ENCODE measurements at places on chromosomes 1 and 21.
A peak's percentile ranks its signal among the peaks of the same experiment; 100 is the strongest.

DNA sequence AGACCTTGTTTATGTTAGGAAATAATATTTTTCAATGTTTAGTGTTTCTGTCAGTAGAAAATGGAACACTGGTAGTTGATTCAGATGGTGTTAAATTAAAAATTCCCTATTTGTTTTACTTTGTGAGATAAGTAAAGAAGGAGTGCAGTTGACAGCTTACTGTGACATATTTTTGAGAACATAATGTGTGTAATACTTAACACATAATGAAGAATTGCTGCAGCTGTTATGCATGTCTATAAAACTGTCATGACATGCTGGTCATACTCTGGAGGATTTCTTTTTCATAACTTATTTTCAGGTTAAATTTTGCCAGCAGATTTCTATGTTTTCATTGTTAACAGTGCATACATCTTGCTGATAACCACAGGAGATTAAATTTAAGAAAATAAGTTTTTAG, 296.1 kb downstream of the CTH start:
- DNase-seq: no peak

DNA sequence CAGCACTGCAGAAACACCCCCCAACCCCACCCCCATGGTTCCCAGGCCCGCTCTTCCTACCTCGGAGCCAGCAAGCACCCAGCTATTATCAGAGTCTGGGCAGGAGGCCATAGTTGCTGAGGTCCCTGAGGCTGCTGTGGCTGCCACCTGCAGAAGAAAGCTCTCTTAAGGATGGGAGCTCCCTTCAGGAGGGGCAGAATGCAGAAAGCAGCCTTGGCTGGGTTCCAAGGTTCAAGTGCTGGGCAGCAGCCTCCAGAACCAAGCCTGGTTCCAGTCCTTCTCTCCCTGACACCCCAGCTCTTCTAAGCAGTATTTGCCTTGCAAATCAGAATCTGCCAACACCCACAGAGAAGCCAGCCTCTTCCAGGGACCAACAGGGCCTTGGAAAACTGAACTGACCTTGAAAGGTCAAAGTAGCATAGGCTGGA, 2.3 kb downstream of the PBXIP1 start:
- DNase-seq: no peak

GRCh38 chr1:39977202-39977601, 22.3 kb downstream of the MFSD2A start:
- DNase-seq: no peak

- DNase-seq: no peak
Measured at GRCh38 chr1:178571807-178572206, 58.9 kb downstream of the TEX35 start.

DNA sequence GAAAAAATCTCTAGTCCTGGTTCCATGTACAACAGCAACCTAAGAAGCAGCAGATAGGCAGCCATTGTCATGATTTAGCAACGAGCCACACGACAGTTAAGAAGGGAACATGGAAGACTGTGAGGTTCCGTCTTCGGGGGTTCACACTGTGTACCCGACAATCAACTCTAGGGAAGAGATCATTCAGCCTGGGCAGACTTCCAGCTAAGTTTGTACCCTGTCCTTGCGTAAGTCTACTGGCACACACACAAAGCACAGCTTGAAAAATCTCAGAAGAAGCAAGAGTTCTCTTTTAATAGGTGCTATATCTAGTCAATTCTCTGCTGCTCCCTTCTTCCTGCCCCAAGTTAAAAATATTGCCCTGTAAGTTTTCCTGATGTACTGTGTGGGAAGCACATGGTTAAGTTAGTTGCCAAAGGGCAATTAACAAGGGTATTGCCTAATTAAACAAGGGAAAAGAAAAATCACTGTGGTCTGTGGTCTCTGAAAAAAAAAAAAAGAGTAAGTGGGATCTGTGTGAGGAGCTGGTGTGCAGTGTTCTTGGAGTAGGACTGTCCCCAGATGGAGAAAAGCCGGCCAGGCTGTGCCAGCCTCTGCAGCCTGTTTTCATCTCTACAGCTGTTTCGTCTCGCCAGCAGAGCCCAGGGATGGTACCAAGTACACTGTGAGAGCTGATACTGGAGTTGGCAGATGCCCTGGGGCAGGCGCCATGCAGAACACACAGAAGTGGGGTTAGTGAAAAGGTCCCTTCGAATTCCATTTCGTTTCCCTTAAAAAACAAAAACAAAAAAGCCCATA, 6.4 kb upstream of the MYBPHL start:
- no peak for DNase-seq

DNA sequence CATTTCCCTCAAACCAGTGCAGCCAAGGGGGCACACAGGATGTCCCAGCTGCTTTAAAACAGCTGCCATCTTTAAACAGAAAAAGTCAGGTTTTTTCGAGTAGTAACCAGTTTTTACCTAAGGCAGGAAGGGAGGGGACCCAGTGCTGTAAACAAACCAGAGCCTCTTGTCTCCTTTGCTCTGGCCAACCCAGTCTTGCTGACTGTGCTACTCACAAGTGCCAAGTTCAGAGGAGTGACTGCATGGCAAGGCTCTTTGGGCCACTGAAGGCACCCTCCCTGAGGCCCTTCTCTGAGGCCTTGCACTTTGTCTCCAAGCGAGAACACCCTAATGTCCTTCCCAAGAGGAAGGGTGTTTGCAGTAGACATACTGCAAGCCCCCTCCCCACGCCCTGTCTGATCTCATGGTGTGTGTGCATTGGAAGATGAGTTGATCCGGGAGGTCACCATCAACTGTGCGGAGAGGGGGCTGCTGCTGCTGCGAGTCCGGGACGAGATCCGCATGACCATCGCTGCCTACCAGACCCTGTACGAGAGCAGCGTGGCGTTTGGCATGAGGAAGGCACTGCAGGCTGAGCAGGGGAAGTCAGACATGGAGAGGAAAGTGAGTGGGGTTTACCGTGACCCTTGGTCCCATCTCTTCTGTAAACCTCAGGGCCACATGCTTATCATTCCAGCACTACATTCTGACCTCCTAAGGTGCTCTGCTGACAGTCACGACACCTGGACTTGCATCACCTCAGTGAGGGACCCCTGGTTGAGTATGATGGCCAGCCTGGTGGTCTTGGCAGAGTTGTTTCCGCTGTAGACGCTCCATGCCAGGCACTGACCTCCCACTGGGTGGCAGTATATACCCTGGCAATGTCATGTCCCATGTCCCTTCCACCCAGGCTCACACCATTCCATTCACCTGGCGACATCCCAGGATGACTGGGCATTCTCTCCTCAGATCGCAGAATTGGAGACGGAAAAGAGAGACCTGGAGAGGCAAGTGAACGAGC, 4.7 kb downstream of the DNALI1 start:
- peak; percentile 37 for DNase-seq

DNA sequence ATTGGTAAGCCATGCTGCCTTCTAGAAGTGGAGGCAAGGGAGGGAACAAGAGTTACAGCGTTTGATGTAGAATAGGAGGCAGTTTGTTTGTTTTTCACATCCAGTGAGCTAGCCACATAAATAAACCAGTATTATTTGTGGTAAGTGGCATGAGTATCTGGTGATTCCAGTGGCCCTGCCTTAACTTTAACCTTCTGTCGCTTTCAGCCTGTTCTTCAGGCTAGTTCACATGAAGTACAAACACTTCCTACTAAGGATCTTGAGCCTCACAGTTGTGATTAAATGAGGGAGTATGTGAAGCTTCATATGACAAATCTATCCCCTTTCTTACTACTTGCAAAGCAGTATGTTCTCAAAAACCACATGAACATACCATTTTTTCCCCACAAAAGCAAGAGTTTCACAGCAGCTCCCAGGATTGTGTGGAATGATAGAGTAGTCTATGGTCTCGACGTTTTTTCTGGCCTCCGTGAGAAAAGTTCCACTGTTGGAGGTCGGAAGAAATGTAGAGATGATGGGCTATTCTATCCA, 59.5 kb downstream of the PHACTR4 start:
- no peak for DNase-seq

DNA sequence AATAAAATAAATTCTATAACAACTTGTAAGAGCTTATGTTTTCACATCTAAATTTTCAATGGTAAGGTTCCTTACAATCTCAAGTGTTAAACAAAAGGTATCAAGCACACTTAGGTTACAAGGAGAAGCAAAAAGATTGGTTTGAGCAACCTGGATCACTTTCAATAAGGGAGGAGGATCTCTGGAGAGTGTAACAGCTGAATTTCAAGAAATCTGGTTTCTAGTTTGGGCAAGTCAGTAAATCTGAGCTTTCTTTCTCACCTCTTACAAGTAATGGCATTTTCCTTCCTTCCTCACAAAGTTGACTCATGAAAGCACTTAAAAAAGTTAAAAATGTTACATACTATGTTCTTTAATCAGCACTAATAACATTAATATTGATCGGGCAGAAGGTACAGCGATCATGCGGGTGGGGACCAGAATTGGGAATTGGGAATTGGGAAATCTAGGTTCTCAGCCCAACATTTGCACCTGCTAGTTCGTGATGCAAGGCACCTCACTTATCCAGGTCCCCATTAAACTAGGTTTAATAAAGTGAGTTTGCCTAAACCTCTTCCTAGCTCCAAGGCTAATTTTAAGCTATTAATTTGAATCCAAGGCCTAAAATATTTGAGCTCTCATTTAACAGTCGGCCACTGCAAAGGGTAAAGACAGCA, 3.1 kb downstream of the NUCKS1 start:
- no peak for DNase-seq

DNA sequence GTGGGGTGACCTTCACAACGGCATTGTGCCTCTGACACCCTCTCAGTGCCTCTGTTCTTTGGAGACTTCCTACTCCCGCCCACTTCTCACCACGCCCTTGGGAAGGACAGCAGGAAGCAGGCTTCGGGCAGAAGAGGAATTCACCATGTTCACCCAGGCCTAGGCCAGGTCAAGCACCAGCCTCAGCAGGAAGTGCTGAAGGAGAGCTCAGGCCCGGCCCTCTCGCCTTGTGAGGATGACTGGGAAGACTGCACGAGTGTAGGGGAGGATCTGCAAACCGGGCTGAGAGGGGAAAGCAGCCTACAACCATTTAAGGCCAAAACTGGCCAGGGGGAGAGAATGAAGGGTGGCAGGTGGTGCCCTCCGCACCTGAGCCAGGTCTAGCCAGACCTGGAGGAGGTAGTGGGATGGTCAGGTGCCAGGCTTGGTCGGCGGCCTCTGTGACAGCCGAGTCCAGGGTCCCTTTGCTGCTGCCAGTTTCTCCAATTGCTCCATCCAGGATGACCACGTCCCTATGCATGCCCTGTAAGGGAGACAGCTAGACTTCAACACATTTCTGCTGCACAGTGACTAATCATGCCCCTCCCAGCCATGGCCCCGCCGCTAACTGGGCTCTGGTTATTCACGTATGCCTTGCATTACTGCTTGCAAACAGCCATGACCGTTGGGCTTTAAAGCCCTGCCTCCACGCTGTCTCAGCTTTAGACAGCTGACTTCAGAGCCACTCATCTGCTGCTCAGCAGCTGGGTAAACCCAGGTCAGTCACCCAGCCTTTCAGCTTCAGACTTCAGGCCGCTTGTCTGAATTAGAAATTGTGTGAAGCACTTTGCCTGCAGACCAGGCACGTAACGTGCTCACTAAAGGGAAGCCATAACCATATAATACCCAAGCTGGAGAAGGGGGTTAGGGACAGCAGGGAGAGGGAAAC, 8.9 kb downstream of the MRTO4 start:
- peak; percentile 52 for DNase-seq

GRCh38 chr1:233505130-233505529, 108.8 kb upstream of the KCNK1 start:
- no peak for DNase-seq

- DNase-seq: no peak
Measured at GRCh38 chr1:235112297-235113182, 16.1 kb downstream of the TOMM20 start.

DNA sequence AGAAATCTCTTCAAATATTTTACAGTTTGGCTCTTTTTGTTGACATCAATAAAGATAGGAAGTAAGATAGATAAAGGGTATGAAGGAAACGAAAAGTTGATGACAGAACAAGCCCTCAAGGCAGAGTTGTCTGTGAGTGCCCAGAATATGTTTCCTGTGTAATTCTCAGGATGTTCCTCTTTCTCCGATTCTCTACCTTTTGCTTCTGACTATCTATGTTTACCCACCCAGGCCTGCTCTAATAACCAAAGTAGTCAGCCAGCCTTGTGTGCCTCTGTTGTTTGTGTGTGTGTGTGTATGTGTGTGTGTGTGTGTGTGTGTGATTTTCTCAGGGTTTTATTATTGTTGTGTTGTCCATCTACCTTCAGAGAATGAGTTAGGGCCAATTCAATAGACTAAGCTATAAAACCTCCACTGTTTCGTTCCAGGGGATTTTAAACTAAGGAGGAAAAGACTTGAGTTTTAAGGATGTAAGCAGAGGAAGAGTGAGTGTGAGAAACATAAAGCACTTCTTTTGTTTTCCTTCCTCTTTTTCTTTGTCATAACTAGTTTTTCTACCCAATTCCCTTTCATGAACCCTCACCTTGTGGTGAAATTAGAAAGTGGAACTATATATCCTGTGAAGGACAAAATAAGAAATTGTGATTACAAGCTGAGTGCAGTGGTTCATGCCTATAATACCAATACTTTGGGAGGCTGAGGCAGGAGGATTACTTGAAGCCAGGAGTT, 627.4 kb upstream of the NR5A2 start:
- no peak for DNase-seq

DNA sequence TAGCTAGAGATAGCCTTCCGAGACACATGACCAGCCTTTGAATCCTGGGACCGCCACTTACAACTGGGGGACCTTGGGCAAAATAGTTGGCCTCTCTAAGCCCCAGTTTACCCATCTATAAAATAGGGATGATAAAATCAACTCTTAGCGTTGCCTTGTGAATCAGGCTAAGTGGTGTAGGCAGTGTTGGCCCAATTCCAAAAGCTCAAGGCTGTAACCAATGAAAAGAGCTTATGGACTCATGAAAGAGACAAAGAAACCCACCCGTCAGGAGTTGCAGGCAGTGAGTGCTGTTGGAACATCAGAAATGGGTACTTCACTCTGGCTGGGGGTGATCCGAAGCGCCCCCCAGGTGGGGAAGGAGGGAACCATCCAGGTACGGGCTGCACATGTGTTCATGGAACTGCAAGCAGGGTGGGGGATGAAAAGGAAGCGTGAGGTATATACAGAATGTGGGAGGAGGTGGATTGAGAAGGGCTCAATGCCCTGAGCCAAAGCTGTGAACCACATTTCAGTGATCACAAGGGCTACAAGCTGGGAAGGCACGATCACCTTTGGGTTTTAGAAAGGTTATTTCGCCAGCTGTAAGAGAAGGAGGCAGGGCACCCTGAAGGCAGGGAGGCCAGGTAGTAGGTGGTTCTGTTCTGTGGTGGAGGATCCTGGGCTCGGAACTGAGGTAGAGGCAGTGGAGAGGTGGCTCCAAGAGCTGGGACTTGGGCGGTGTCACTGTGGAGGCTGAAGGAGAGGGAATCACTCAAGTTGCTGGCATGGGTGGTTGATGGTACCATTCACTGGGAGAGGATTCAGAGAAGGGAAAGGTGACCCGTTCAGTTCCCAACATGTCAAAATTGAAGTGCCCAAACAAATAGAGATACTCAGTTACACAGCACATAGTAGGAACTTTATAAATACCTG, 11.4 kb upstream of the KIAA1614 start:
- DNase-seq: no peak

- no peak for DNase-seq
Measured at GRCh38 chr1:96707023-96707422, 14.6 kb upstream of the PTBP2 start.

DNA sequence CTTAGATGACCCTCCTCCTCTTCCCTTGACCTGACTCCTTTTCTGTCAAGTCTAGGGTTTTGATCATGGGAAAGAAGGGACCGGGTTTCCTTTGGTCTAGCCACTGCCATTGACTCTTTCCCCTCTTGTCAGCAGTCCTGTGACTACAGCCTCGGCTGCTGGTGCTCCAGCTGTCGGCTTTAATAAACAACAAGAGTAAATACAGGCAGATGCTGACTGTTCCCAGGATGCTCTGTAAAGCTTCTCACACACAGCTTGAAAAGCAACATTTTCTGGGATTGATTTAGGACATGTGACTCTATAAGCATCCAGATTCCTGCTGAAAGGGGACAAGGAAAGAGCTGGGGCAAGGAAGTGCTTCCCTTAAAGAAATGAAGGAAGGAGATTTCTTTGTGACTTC, 53.5 kb upstream of the CTTNBP2NL start:
- no peak for DNase-seq
